Stimulated activated CD4-positive, alpha-beta T cell treated with anti-CD3 and anti-CD28 coated beads, TNF-alpha, amount 100 ng/mL, for 4 hours (primary cell): ENCODE measurements at places on chromosomes 2 and 18.

DNA sequence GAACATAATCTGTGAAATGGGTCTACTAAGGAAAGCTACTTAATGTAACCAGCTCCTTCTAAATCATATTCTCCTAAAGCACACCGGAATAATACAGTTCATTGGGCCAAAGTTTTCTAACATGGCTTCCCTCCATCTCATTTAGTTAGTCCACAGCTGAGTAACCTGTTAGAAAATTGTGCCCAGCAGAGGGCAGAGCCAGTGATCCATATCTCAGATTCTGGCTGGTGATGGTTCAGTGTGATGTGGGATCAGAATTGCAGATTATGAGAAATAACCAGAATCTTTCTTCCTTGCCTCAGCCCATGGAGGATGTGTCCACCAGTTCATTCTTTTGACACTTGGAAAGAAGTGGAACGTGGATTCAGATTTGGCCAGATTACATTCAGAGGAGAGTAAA lies 9.4 kb upstream of the CTLA4 start:
- no peak for DNase-seq

GRCh38 chr18:23101861-23102432 lies 33.3 kb upstream of the CABLES1 start:
- no peak for DNase-seq

DNA sequence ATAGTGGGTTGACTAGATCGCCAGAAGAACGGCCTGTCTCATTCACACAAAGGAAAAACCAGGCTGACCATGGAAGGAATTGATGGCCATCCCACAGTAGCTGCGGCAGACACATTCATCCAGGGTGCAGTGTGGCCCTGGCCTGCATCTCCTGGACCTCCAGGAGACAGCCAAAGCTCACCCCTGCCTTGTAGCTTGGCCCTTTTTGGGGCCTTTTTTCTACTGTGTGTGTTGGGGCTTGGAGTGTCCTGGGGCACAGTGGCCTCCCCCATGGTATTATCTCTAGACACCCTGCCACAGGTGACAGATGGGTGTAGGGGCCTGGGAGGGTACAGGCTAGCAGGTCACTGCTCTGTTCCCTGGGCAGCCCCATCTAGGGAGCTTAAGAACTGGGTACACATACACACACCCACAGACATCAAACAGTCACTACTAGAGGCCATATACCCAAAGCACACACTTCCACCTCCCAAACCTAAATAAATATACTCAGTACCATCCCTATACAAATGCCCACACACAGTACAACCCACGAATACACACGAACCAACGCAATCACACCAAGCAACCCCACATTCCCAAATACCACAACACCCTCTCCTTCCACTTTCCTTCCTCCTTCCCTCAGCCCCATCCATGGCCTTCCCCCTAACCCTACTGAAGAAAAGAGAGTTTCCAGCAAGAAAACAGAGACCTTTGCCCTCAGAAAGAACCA lies 8.6 kb downstream of the EN1 start:
- no peak for DNase-seq

DNA sequence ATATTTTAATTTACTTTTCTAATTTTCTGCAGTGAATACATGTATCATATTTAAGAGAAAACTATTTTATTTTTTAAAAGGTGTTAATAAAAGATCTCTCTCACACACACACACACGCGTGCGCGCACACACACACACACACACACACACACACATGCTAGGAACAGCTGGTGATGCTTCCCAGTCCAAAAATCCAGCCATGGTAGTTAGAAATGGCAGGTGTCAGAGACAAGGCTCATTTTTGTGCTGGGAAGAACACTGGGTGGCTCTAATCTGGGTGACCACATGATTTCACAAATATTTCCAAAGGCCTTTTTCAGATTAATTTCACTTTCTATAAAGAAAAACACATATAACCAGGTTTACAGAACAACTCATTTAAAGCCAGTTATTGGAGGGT lies 104.5 kb upstream of the NCK2 start:
- DNase-seq, result no peak

GRCh38 chr2:195468771-195469170 lies 188.3 kb upstream of the SLC39A10 start:
- DNase-seq, result no peak
